NCI-H1105 treated with DMSO at 0.1 percent for 48 hours (cell line): ENCODE measurements at places on chromosomes 6 and 20.

DNA sequence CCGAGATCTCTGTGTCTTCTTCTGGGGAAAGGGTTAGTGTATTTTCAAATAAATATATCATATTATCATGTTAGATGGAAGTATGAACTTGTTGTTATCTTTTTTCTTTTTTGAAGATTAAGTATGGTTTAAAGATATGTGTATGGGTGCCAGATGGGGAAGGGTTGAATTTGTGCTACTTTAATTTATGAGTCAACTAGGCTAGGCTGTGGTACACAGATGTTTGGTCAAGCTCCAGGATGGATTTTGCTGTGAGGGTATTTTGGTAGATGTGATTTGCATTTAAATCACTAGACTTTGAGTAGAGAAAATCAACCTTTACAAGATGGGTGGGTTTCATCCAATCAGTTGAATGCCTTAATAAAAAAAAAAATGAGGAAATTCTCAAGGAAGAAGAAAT is 886.6 kb upstream of the ADGRB3 start:
- no peak for DNase-seq

DNA sequence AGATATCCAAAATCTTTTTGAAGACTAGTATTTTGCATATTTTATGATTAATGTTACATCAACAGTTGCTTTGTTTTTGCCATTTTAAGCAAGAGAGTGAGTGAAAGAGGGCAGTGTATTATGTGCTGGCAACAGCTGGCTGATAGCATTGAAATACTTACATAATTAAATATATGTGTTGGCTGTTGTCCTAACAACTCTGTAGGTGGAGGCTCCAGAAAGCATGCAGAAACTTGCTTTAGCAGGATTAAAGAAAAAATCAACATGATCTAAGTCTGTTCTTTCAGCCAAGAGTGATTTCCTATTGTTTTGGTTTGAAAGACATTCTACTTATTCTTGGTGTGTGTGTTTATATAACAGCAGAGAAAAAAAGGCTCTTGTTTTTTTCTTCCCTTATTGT is 127.5 kb downstream of the CDKAL1 start:
- peak; percentile 99 for DNase-seq

GRCh38 chr20:58173930-58174707 is 54.3 kb downstream of the ANKRD60 start:
- DNase-seq: no peak

GRCh38 chr6:30954631-30955366 is 14.0 kb downstream of the MUCL3 start:
- no peak for DNase-seq

- DNase-seq: no peak
Observed at GRCh38 chr6:137590684-137591083, 96.5 kb upstream of the OLIG3 start.

GRCh38 chr6:42569102-42570028 is 5.5 kb downstream of the UBR2 start:
- no peak for DNase-seq

DNA sequence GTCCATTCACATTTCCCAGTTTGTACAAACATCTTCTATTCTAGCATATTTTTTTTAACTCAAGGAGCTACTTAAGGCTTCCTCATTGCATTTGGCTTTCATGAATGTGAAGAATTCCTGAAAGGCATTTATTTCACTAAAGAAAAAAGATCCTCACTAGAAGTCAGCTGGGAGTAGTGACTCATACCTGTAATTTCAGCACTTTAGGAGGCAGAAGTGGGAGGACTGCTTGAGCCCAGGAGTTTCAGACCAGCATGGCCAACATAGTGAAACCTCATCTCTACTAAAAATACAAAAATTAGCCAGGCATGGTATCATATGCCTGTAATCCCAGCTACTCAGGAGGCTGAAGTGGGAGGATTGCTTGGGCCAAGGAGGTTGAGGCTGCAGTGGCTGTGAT is 30.9 kb upstream of the XRN2 start:
- no peak for DNase-seq

- DNase-seq: no peak
Observed at GRCh38 chr6:105487040-105487790, 84.3 kb upstream of the PREP start.

GRCh38 chr20:61846741-61847419 is 218.8 kb downstream of the TAF4 start:
- no peak for DNase-seq

DNA sequence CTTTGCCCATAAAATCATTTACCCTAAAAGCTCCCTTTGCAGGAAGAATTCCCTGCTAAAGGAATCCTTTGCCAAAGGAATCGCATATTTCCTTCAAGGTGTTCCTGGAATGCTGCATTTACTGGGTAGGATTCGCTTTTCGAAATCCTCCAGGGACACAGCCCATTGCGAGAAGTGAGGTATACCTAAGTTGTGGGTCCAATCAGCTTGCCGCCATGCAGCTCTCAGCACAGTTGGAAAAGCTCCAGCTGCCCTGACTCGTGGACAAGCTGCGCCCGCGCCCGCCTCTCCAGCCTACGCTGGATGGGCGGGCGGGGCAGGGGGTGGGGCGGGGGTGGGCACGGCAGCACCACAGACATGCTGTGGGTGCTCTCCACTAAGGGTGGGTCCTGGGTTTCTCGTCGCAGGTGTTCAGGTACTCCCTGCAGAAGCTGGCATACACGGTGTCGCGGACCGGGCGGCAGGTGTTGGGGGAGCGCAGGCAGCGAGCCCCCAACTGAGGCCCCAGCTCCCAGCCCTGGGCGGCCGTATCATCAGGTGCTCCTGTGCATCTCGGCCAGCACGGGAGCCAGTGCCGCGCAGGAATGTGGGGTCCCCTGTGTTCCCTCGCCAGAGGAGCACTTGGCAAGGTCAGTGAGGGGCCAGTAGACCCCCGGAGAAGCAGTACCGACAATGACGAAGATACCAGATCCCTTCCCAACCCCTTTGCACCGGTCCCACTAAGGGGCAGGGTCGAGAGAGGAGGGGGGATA is 1.4 kb downstream of the NNAT start:
- no peak for DNase-seq

- DNase-seq: no peak
Observed at GRCh38 chr6:36113049-36113448, 17.3 kb upstream of the MAPK13 start.

- peak; percentile 63 for DNase-seq
Observed at GRCh38 chr6:107116328-107116892, 1.1 kb upstream of the BEND3 start.

GRCh38 chr20:31922181-31922580 is 29.7 kb downstream of the PDRG1 start:
- DNase-seq: no peak

DNA sequence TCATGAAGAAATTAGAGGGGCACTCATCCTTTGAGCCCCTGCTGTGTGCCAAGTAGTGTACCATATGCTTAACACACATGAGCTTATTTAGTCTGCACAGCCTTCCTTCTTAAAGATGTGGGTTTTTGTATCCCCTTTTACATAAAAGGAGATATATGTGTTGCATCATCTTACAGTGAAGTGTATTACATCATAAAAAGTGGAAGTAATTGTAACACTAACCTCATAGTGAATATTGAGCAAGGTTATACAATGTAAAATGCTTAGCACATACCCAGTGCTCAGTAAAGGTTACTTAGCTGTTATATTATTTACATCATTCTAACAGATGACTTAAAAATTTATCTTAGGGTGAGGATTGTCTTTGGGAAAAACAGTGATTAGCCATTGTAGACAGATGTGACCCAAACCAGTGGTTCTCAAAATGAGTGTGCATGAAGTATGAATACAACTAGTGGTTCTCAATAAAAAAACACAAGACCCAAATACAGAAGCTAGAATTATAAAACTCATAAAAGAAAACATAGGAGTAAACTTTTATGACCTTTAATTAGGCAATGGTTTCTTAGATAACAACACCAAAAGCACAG is 3.8 kb upstream of the PIGU start:
- no peak for DNase-seq

GRCh38 chr6:131212913-131213312 is 77.6 kb downstream of the AKAP7 start:
- no peak for DNase-seq

DNA sequence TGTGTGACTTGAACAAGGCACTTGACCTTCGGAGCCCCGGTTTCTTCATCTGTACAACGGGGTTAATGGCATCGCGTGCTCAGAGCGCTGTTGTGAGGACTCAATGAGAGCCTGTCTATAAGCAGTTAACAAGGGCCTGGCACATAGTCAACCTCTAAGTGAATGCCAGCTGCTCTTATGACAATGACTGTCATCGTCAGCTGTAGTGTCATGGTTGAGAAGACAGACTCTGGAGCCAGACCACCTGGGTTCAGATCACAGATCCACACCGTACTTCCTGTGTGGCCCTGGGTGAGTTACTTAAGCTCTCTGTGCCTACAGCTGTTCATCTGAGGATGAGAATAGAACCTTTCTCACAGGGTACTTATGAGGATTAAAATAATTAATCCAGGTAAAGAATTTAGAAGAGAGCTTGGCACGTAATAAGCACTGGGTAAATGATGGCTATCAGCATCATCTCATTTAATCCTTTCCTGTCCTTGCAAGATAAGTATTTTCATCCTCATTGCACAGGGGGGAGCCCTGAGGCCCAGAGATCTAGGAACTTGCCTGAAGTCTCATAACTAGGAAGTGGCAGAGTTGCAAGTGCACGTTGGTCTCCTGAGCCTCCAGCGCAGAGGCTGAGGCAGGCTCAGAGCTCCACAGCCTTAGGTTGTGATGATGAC is 105.3 kb downstream of the EYA2 start:
- DNase-seq: peak; percentile 46

DNA sequence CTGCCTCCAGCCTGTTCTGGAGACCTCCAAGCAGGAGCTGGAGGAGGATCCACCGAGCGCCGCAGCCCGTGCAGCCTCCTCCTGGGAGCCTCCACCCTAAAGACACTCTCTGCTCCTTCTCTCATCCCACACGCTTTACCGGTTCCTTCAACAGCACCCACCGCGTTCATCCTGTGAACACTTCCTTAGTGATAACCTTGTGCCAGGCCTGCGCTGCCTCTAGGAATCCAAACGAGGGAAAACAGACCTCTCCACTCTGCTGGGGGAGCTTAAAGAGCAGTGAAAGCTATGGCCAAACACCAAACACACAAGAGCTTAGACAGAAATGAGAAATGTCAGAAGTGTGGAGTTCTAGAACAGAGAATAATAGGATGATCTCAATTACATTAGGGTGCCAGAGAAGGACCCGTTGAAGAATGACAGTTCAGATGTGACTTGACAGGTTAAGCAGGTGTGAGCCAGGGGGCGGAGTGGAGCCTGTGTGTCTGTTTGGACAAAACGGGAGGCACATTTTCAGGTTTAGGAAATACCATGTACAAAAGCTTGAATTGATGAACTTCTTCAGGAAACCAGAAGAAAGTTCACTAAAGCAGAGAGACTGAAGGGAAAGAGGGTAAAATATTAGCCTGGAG is 28.5 kb upstream of the HLA-DRB5 start:
- DNase-seq: no peak

DNA sequence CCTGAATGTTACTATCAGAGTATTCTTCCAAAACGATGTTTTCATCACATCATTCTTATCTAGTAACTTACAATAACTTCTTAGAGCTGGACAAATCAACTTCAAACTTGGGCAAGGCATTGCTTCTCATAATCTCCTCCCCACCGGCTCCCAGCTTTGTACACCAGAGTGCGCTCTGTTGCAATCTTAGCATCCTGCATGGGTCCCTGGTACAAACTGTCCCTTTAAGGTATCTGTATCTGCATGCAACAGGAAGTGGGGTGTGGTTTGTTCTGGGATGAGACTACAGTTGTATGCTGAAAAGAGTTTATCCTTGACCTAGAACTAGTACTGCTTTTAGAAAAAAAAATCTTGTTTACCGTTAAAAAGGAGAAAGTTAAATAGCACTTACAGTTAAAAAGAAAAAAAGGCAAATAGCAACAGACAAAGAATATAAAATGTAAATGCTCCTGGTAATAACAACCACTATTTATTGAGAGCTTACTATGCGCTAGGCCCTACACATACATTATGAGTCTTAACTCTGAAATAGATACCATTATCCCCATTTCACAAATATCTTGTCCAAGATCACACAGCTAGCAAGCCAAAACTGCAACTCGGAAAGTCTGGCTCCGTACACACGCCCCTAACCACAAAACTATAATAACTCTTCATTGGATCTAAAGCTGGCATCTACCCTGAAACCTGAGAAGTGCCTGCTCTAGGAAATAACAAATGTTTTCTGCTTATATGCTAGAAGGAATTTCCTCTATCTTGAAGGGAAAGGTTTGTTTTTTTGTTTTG is 9.8 kb upstream of the HECA start:
- no peak for DNase-seq

GRCh38 chr6:44569931-44570385 is 182.5 kb downstream of the CDC5L start:
- DNase-seq: no peak

- no peak for DNase-seq
Observed at GRCh38 chr6:160765412-160765811, 63.4 kb downstream of the PLG start.

GRCh38 chr6:143564484-143565017 is 53.0 kb upstream of the FUCA2 start:
- no peak for DNase-seq

GRCh38 chr6:28587746-28588075 is 62.0 kb downstream of the GPX5 start:
- no peak for DNase-seq

DNA sequence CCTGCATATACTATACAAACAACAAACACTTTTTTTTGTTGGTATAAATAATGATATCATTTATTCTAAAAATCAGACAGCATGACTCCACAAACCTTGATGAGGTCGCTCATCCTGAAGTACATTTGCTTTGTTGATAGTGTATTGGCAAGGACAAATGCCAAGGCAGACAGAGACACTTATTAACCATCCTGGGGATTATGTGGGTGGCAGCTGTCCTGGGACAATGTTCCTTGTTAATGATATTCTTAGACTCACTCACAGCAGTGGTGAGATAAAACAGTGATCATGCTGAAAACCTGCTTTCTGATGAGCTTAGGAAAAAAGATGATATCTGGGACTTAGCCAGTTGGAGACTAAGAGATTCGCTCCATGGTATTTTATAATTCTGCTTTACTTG is 85.4 kb upstream of the OGFRL1 start:
- DNase-seq: no peak

- no peak for DNase-seq
Observed at GRCh38 chr6:118524686-118525085, 23.4 kb upstream of the PLN start.

GRCh38 chr6:33788694-33789549 is at the start of gene LEMD2:
LEMD2 (minus strand) TSS chr6:33789130; CDS start chr6:33789116, 14 bp downstream.
- peak; percentile 92 for DNase-seq

- DNase-seq: no peak
Observed at GRCh38 chr6:47337519-47337918, 27.8 kb upstream of the TNFRSF21 start.
